ENCODE measurements at places on chromosomes 7 and 10.

DNA sequence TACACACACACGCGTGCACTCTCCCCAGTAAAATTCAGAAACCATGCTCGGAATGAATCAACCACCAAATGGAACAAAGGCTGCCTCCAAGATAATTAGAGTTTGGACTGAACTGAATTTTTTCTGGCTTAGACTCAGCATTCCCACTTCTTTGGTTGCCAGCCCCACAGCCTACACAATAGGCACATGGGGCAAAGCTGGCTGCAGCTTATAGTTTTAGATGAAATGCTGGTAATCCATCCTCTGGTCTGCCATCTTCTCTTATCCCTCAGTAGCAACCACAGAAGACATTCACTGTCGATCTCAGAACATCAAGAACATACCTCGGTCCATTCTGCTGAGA is 44.2 kb downstream of the PDE1C start:
- DNase-seq: no peak

DNA sequence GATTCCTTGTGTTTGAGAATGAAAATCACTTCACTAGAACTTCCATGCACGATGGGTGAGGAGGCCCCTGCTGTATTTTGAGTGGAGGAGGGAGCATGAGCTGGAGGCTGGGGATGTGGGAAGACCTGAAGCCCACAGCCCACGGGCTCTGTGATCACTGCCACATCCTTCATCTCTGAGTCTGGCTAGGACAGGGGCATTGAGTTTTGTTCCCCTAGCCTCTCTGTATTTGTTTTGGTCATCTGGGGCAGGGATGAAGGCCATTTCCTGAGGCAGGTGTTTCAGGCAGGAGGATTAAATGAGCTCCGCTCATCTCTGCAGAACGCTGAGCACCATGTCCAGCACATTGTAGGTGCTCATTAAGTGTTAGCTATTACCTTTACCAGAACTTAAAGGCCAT is 293.6 kb downstream of the GLRX3 start:
- no peak for DNase-seq

DNA sequence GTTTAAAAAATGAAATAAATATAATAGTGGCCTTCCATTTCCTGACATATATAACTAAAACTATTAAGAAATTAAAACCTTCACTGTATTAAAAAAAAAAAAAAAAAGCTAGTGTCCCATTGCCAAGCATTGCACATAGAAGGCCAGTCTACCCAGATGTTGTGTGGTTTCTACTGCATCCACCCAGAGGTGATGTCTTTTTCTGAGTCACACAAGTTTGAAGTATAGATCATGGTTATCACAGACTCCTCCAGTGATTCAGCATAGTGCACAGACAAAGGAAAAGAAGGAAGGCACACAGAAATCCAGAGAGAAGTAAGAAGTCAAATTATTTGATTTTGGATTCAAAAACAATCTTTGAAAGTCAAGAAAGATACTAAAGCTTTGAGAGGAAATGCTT is 429.0 kb downstream of the ETV1 start:
- DNase-seq: no peak

- no peak for DNase-seq
Observed at GRCh38 chr7:70919481-70920073, 212.4 kb upstream of the GALNT17 start.

DNA sequence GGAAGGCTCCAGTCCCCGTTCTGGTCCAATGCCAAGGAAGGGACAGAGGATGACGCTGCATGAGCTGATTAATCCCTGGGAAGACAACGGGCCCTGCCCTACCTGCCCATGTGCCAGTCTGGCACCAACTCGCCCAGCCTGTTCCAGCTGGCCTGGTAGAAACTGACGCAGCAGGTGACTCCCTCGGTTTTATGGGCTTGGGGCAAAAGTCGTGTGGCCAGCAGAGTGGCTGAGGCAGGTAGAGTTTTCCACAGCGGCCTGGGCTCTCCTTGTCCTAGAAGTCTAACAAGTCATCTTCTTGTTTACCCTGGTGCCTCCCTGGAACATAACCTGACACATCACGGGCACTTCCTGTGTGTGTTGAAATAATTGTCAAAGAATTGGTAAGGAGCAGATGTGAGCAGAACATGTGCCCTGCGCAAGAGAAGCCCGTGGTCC is 20.4 kb upstream of the LMTK2 start:
- DNase-seq: no peak

GRCh38 chr7:30886608-30887011 is 25.0 kb upstream of the AQP1 start:
- DNase-seq: no peak

GRCh38 chr7:112439476-112439875 is 10.8 kb upstream of the IFRD1 start:
- no peak for DNase-seq

- DNase-seq: no peak
Observed at GRCh38 chr7:42144604-42145003, 92.4 kb downstream of the GLI3 start.

DNA sequence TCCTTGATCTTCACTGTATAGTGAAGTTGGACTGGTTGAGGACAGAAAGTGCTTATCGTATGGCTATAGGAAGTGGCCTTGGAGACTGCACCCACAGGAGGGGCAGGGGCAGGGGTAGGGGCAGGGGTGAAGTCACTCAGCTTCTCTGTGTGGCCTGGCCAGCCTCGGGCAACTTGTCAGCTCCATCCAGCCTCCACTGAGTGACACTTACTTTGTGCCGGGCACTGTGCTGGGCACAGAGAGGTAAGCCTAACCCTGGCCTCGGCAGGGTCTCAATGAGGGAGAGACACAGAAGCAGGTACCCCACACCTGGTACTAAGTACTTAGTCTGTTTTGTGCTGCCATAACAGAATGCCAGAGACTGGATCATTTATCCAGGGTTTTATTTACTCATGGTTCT is 99.3 kb upstream of the CTBP2 start:
- DNase-seq: no peak

- DNase-seq: no peak
Observed at GRCh38 chr7:45978010-45978681, 57.1 kb upstream of the IGFBP3 start.

DNA sequence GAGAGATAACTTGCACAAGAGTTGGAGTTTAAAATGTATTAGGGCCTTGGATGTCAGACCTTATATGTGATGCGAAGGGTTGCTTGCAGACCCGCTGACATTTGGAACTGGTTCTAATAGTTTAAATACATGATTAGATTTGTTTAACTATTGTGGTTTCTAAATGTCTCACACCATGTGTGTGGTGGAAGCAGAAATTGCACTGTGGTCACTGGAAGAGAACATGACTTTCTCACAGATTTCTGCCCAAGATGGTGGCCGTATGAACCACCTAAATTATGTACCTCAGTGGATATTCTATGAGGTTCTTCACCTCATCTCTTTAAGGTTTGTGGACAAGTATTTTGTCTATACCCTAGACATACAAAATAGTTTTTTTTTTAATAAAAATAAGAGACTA is 8.2 kb upstream of the C1QL3 start:
- no peak for DNase-seq

- no peak for DNase-seq
Observed at GRCh38 chr10:131689016-131689415, 211.8 kb upstream of the PPP2R2D start.

GRCh38 chr10:128914681-128915080 is 552.4 kb upstream of the MGMT start:
- no peak for DNase-seq

- no peak for DNase-seq
Observed at GRCh38 chr10:114337510-114338462, 66.5 kb downstream of the AFAP1L2 start.

DNA sequence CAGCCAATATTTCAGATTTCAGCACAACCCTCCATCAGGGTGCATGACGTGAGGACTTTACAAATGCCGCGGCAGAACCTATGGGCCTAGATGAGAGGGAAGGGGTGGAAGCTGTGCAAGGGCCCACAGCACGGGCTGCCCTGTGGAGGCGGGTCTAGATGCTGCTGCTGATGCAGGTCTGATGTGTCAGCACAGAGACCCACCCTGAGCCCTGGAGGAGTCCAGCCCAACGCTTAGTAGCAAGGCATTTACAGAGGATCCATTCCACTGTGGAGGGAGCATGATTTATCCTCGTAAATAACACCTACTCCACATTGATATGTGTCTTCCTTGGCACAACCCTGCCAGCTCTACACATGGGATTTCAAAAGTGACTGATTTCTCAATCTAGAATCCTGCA is 48.5 kb downstream of the MYL10 start:
- no peak for DNase-seq

DNA sequence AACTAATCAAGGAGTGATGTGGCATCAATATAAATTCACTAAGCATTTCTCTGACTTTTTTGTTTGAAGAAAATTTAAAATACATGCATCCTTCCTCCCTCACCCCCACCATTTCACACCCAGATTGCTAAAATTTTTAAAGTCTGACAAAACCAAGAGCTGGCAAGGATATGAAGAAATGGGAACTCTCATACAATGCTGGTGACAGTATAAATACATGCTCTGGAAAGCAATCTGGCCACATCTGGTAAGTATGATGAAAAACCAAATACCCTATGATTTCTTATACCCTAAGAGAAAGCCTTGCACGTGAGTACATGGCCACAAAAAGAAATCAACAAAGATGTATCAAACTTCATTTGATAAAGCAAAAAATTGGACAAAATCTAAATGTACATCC is 31.2 kb downstream of the P4HA1 start:
- no peak for DNase-seq

GRCh38 chr7:37683246-37684120 is at the start of gene GPR141:
GPR141 (plus strand) TSS chr7:37683766; CDS start chr7:37740394, 56,628 bp downstream.
- DNase-seq: no peak

DNA sequence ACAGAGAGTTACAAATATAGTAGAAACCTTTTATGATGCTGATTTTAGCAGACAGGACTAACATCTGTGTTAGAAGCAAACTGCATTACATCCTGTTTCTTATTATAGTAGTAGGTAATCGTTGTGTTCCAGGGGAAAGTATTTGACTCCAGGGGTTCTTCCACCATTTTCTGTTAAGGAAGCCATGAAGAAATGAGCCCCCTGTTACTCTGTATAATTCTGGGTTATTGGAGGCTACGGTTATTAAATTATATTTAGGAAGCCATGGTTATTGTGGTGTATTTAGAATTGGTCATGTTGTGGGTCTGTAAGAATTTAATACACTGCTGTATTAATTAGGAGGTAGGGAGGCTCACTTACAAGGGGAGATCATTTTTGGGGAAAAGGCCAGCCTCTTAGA is 175.8 kb upstream of the AGK start:
- DNase-seq: no peak

DNA sequence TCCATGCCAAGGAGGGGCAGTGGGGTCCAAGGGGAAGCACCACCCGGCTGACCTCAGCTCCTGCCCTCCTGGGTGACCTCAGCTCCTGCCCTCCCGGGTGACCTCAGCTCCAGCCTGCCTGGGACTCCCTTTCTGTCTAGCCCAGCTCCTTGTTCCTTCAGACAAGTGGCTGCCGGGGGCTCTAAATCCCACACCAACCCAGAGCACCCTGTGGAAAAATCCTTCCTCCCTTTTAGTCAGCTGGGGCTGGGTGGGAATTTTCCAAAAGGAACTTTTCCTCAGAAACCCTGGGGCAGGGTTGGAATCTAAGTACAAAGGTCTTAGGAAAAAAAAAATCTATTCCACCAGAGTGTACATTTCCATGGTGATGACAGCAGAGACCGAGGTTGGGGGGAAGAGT is 36.3 kb downstream of the AKR1B1 start:
- DNase-seq: no peak

DNA sequence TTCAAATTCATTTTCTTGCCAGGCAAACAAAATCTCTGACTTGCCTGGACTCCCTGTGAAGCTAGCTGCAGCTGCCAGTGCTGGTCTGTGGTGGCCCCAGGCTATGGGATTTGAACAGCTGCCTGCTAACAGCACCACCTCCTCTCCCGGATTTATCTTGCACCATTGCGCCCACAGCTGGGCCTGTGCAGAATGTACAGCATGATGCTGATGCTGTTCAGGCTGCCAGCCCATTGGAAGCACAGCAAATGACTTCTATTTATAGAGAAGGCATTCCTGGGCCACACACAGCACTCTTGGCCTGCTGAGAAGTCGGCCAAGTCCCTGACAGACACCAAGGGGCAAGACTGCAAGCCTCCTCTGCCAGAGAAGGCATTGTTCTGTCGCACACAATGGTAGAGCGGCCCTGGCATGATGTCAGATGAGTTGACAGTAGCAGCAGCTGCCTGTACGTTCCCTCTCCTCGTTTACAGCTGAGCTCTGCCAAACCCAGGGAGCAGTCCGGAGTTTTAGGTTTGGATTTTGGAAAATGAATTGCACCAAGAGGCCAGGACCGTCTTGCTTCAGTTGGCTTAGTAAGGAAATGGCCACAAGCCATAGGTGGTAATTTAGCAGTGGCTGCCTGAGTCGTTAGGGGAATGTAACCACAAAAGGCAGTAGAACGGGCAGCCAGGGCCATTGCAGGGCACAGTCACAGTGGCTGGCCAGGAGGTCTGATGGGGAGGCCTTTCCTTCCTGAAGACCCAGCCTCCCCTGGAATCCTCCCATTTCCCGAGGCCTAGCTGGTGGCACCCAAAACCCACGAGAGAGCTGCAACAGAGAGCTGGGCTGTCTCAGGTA is 38.5 kb downstream of the MTURN start:
- no peak for DNase-seq

GRCh38 chr10:58516671-58517070 is 4.0 kb downstream of the BICC1 start:
- DNase-seq: no peak

DNA sequence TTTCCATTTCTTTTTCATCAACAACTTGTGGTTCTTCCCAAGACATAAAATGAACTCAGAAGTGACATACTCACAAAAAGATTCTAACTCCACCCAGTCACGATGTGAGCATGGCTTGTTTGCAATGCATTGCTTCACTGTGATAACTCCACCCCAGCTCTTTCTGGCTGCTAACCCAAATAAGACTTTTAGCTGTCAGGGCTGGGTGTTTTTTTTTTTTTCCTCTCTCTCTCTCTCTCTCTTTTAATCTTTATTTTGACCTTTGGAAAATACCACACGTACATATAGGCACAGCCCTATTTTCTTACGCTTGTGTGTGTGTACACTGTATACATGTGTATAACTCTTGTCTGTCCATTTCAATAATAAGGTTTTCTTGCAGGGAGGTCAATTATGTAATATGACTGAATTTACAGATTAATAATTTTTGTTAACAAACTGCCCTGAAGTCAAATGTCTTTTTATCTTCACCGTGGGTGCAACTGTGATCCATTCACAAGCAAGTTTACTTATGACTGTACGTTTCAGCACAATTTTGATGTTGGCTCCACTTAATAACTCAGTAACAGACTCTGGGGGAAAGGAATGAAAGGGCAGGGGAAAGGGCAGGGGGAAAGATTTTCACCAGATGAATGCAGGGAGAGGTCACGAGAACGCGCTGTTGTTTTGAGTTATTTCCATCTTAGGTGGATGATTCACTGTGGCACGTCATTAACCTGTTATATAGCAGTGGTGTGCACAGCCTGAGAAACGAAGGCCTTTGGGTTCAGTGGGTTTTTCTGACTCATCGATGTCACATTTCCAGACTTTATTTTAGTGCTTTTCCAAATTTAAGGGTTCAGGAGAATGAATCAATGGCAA is 49.1 kb downstream of the APBB1IP start:
- DNase-seq: peak; percentile 79

- DNase-seq: no peak
Observed at GRCh38 chr7:75531359-75531821, 39.3 kb downstream of the SPDYE5 start.

GRCh38 chr7:157077986-157078644 is 60.6 kb upstream of the UBE3C start:
- no peak for DNase-seq
